HT1080 (cell line): ENCODE measurements at places on chromosomes 6 and 20. TPM values are rescaled to one million over a fixed set of nuclear protein-coding genes. Genes with fewer than 3 reads are reported as not detected.

The AVP gene
- total RNA-seq, result not detected in 2 replicates

DNA sequence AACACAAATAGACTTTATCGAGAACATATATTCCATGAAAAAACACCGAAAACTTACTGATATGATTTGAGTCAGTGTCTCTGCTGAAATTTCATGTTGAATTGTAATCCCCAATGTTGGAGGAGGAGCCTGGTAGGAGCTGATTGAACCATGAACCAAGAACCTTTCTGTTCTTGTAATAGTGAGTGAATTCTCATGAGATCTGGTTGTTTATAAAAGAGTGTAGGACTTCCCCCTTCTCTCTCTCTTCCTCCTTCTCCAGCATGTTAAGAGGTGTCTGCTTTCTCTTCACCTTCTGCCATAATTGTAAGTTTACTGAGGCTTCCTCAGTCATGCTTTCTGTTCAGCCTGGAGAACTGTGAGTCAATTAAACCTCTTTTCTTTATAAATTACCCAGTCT is 1289.3 kb upstream of the CITED2 start:
- no peak for DNase-seq

GRCh38 chr6:7938562-7939183 is 28.1 kb upstream of the TXNDC5 start:
- DNase-seq, result no peak

GRCh38 chr6:306641-307061 is 14.4 kb downstream of the DUSP22 start:
- DNase-seq, result no peak

The ZMYND8 gene
- 20.1 and 23.7 TPM in 2 replicates for total RNA-seq
